ENCODE measurements at places on chromosomes 5 and 9. TPM values are rescaled to one million over a fixed set of nuclear protein-coding genes. Genes with fewer than 3 reads are reported as not detected.

- DNase-seq, result peak; percentile 81
These were observed 38.3 kb downstream of the FAM78A start for GRCh38 chr9:131237931-131238401.

DNA sequence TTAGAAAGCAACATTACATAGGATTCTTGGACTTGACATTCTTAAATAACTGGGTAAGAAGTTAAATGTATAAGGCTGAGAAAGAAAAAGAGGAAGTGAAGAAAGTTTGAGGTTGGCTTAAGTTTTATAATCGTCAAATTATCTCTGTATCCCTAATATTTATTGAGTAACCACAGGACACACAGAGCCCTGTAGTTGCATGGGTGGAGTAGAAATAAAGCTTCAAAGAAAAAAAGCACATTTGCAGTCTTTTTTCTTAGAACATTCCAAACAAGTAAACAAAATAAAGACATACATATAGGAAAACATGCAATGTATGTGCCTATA, 137.0 kb downstream of the CCDC192 start:
- no peak for DNase-seq

DNA sequence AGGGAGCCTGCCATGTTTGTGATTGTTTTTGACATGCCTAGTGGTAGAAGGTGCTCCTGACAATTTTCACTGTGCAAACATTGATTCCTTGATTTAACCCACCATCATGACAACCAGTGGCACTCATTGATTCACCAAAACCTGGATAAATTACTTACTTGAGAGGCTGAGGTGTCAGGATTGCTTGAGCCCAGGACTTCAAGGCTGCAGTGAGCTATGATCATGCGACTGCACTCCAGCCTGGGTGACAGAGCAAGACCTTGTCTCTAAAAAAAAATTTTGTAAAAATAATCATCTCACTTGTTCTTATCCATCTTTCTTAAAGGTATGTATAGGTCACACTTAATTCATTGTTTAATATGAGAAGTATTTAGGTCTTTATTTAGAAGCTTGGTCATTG, 401.3 kb downstream of the ARRDC3 start:
- DNase-seq, result no peak

DNA sequence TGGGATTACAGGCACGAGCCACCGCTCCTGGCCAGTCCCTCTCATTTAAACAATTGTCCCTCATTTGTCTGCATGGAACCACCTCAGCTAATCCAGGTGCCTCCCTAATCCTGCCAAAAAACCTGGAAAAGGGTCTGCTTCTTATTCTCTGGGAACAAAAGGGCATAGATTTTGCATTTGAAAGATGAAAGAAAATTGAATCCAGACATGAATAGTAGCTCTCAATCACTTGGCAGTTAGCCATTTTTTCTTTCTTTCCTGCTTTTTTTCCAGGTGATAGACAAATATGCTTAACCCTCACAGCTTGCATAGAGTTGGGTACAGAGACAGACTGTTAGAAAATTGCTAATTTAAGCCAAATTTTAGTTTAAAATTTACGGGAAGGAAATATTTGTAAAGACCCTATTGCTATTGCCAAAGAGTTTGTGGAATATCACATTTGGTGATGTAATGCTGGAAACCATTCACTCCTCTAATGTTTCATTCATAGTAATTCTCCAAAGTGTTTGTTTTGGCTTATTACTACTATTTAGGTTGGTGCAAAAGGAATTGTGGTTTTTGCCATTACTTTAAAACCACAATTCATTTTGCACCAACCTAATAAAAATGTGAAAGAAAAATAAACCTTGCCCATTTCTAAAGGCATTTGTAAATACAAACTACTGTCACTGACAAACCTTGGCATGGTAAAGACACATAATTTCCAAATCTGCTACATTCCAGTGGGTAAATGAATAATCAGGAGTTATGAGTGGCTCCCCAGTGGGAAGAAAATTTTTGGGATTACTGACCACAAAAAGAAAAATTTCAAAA, 80.5 kb upstream of the JAK2 start:
- DNase-seq, result no peak

GRCh38 chr5:34639852-34640626, 16.1 kb upstream of the RAI14 start:
- no peak for DNase-seq

DNA sequence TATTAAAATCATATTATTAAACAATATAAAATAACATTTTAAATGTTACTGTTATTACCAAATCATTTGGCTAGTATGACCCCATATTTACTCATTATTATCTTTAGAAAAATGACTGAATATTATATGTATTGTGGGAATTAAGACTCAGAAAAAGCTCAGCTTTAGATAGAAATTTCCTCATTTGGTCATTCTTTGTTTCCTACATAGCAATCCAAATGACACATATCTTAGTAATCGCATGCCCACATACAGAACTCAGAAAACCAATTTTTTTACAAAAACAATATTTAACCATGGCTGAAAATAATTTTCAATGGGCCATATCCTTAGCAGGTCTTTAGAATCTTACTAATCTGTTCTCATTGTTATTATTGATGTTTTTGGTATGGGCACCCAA, 53.8 kb upstream of the TSLP start:
- no peak for DNase-seq

GRCh38 chr9:97389249-97389648, 22.6 kb upstream of the TDRD7 start:
- DNase-seq, result no peak

GRCh38 chr9:137083394-137084004, 3.3 kb upstream of the MAN1B1 start:
- DNase-seq, result peak; percentile 98

DNA sequence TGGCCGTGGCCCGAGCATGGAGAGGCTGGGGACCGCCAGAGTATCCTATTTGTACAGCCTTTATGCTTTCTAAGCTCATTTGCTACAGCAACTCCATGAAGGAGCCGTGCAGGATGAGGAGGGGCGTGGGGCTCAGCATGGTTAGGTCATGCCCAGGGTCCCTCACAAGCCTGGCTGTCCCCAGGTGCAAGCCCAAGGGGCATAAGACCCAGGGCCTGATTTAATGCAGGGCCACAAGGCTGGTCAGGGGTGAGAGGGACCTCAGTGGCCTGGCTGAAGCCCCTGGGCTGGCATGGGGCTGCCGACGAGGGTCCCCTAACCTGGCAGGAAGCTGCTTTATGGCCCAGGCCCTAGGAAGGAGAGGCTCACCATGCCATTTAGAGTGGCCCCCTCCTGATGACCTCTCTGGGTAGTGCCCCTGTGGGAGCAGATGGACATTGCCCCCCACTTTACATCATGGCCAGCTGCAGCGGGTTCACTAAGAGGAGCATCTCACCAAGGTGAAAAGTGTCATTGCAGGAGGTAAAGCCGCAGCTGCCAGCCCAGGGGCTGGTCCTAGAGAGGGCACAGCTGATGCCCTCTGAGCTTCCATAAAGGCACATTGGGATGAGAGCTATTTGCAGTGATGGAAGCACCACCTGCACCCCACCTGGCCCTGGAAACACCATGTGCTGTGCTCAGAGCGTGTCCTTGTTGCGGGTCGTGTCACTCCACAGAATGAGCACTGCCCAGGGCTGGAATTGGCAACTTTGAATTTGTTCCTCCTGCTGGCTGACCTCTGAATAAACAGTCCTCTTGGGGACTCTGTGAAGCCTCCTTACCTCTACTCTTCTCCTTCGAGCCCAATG, 58.9 kb downstream of the ZNF618 start:
- DNase-seq, result no peak

GRCh38 chr9:133470988-133471387, 7.9 kb downstream of the SLC2A6 start:
- no peak for DNase-seq

DNA sequence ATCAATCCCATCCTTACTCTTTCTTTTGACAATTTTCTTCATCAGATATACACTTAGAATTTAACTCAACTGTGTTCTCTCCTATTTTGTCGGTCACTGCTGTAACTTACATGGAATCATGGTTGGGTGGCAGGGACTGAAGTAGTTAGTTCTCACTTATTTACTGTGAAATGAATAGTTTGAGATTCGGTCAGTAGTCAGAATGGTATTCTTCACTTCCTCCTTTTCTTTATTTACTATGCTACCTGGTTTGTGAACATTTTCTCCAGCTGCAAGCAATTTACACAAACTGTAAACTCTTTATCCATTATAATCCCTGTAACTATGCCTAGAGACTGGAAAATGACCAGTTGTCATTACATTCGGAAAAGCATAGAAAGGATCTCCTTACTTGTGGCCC, 41.5 kb upstream of the GDNF start:
- no peak for DNase-seq

- no peak for DNase-seq
These were observed 400.1 kb upstream of the PCSK5 start for GRCh38 chr9:75490326-75490725.

DNA sequence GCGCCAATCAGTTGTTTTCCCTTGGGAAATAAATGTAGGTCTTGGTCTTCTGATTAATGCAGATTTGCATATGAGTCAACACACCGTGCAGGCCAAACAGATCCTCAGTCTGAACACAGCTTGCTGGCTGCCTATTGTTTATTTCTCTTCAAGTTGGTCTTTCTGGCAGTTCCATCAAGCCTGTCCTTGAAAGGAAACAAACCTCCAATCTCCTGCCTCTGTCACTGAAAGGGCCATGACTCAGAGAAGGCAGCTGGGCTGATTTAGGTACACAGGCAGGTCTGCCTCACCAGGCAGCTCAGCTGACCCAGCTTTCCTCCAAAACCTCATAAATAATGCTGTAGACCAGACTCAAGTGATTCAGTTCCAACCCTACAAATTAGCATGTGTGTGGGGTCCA, 175.9 kb downstream of the MAN2A1 start:
- DNase-seq, result peak; percentile 94

DNA sequence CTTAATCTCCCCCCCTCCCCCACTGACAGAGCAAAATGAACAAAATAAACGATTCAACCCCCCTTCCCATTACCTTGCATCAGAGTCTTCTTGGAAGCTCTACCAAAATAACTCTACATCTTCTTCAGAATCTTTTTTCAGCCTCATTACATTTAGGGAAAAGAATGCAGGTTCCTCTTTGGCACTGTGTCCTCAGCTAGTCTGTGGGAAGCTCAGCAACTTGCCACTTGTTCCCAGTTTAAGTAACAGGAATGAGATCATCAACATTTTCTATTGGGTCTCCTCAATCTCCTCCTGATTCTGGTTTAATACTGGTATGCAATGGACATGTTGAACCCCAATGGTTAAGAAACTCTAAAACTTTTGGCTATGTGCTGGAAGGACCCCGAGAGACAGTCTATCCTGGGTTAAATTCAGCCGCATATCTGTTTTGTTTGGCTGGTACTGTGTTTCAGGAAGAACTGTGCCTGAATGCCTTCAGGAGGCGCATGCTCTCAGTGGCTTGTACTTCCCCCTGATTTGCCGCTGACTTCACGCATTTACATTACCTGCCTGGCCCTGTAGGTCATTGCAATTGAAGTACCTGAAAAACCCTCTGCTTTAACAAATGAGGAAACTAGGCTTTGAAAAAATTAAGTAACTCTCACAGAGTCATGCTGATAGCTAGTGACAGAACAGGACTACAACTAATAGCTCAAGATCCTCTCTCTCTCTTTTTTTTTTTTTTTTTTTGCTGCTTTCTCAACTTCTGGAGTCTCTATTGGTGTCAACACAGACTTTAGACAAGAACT, 78.1 kb upstream of the HMHB1 start:
- no peak for DNase-seq

- no peak for DNase-seq
These were observed 25.0 kb upstream of the ERMP1 start for GRCh38 chr9:5857928-5858327.

GRCh38 chr5:92147798-92148197, 764.7 kb upstream of the ARRDC3 start:
- DNase-seq, result no peak

- DNase-seq, result no peak
These were observed 612.9 kb downstream of the DNAH5 start for GRCh38 chr5:13331585-13331984.

IL9 gene
- total RNA-seq, result not detected

OCLN gene
- total RNA-seq, result 0.59 TPM

GRXCR2 gene
- not detected for total RNA-seq

MEGF10 gene
- 13.7 TPM for total RNA-seq

FUT7 gene
- total RNA-seq, result not detected

GLE1 gene
- 30.6 TPM for total RNA-seq

Measured in RPMI7951 (cell line).